ENCODE measurements at places on chromosomes 1 and 21.

- DNase-seq: no peak
These were observed 44.2 kb downstream of the PKNOX1 start for GRCh38 chr21:43018519-43018918.

GRCh38 chr1:147167365-147167764 lies 4.9 kb downstream of the PRKAB2 start:
- DNase-seq: no peak

DNA sequence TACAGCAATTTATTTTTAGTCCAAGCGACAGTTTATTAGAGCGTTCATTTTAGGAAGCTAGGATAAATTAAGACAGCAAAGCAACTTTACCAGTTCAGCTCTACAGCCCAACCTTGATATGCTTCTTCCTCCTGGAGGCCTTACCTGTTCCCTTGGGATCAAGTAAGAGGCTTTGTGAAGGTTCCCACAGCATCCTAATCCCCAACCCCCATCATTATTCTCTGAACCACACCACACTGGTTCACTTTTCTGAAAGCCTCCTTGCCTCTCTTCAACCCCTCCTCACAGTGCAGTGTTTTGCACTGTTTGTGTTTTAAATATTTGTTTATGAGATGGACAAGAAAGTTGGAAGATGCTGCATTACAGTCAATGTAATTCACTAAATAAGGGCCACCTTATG lies 126.3 kb upstream of the CXADR start:
- no peak for DNase-seq

DNA sequence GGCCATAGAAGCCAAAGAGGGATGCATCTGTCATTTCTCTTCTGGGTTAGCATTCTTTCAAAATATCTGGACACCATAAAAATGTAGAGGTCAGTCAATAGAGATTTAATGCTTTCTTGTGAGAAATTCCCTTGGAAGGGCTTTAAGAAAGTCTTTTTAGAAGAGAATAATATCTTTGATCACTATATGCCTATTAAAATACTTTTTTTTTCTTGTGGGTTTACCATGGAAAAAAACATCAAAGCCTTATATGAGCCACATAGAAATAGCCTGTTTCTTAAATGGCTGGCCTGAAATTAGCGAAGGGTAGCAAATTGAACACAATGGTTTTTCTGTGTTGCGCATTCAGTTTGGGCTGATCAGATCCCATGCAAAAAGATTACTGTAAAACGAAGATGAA lies 36.8 kb downstream of the BACE2 start:
- DNase-seq: no peak

DNA sequence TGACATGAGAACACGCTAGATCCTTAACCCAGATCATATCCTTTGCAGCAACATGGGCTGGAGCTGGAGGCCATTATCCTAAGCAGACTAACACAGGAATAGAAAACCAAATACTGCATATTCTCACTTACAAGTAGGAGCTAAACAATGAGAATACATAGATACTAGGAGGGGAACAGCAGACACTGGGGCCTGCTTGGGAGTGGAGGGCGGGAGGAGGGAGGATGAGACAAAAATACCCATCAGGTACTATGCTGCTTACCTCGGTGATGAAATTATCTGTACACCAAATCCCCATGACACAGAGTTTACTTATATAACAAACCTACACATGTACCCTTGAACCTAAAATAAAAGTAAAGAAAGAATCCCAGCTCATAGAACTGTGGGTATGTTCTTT lies 1.2 kb upstream of the MOB3C start:
- no peak for DNase-seq
